Retinal pigment epithelial cell (primary cell): ENCODE measurements at places on chromosomes 4 and X.

GRCh38 chr4:57172065-57172464 lies 61.9 kb upstream of the IGFBP7 start:
- no peak for DNase-seq

DNA sequence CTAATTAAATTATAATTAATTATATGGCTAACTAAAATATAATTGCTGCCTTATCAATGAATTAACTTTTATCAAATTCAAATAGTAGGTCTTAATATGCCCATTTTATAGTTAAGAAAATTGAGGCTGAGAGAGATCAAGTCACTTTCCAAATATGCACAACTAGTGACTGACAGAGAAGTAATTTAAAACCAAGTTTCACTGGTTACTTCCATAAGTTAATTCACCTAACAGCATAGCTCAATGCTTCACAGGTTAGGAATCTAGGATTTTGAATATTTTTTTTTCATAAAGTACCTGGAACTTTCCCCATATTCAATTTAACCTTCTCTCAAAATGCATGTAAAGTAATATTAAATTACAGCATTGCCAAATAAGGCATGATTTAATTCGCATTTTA lies 134.4 kb upstream of the VEGFC start:
- DNase-seq = no peak

DNA sequence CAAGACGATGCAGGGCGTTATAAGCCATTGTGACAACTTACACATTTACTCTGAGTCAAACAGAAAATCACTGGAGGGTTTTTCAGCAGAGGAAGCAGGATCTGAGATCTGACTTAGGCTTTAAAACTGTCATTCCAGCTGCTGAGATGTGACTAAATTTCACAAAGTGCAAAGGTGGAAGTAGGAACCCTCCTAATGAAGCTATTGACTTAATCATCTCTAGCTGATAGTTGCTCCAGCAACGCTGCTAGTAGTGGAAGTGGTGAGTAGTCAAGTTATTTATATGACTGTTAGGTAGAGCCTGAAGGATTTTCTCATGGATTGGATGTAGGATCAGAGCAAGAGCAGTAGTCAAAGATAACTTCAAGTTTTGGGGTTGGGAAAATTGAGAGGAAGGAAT lies 218.6 kb downstream of the GRID2 start:
- DNase-seq = no peak

DNA sequence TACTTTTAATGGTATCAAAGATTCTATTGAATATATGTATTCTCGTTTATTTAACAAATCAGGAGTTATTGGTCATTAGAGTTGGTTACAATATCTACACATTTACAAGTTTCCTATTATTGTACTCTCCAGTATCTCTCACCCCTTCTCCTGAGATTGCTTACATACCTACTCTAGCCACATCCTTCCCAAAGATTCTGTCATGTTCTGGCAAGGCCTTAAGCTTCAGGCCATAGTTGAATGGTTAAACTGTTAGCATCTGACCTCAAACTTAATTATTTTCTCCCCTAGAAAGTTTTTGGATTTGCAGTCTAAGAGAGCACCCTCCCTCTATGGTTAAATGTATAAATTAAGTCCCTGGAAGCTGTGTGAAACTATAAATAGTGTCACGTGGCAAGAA lies 784.2 kb downstream of the GLUD2 start:
- DNase-seq = no peak
